Upper lobe of right lung (tissue), 1 donor: ENCODE measurements at places on chromosomes 1 and 21. TPM values are rescaled to one million over a fixed set of nuclear protein-coding genes. Genes with fewer than 3 reads are reported as not detected.

GRCh38 chr1:203593723-203594122, 32.9 kb upstream of the ATP2B4 start:
- H3K27me3 ChIP-seq: no peaks in the 10 kb centered on the region
- H3K4me1 ChIP-seq: peaks cover 12% of the 10 kb centered on the region
- H3K4me3 ChIP-seq: no peak overlapping the region
- no peak for DNase-seq
- H3K27ac ChIP-seq: no peak overlapping the region
- H3K36me3 ChIP-seq: no peaks in the 10 kb centered on the region

GRCh38 chr1:209576392-209577197, 6.9 kb upstream of the CAMK1G start:
- no peak overlapping the region for H3K4me3 ChIP-seq
- H3K36me3 ChIP-seq: no peaks in the 10 kb centered on the region
- peak; percentile 80 for DNase-seq
- H3K4me1 ChIP-seq: no peaks in the 10 kb centered on the region

DNA sequence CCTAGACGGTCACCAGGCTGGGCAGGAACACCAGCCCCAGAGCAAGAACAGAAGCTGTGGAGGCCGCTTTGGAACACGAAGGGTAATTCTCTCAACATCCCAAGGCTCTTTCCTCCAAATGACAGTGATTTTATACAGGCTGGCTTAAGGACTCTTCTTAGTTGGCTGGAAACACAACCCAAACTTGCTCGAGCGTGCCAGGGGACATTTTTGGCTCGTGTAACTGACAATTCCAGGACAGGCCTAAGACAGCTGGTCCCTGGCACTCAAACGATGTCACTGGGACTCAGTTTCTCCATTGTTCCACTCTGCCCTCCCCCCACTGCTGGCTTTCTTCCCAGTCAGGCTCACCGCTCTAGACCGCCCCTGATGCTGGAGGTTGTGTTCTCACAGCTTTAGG, 164.7 kb downstream of the NPHP4 start:
- H3K4me3 ChIP-seq: no peak overlapping the region
- H3K27ac ChIP-seq: no peak overlapping the region
- H3K4me1 ChIP-seq: no peaks in the 10 kb centered on the region

DNA sequence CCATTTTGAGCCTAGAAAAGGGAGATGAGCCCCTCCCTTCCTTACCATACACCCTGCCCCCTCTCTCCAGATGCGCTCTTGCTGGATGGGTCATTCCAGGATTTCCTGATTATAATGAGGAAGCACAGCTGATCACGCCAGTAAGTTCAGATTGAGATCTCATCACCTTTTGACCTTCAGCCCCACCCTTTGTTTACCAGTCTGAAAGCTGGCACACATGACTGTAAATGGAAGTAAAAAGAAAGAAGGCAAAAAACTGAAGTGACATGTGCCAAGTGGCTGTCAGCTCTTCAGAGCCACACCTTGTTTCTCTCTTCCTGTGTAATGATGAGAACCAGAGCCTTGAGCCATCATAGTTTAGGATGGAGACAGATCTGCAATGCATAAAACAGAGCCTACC, 27.9 kb downstream of the S1PR1 start:
- no peaks in the 10 kb centered on the region for H3K27me3 ChIP-seq
- no peak overlapping the region for H3K4me3 ChIP-seq
- H3K4me1 ChIP-seq: peaks cover 26% of the 10 kb centered on the region
- no peak for DNase-seq
- no peaks in the 10 kb centered on the region for H3K36me3 ChIP-seq

TRAF3IP3 gene
- total RNA-seq: 12.4 TPM

- H3K4me3 ChIP-seq: no peak overlapping the region
- H3K36me3 ChIP-seq: no peaks in the 10 kb centered on the region
- no peak overlapping the region for H3K27ac ChIP-seq
- no peaks in the 10 kb centered on the region for H3K4me1 ChIP-seq
- DNase-seq: peak; percentile 65
These were observed 284.9 kb upstream of the RUNX1 start for GRCh38 chr21:35333831-35334618.

GRCh38 chr1:222656391-222657155, 38.7 kb downstream of the MIA3 start:
- no peak overlapping the region for H3K4me3 ChIP-seq
- no peak for DNase-seq
- peaks cover 100% of the 10 kb centered on the region for H3K36me3 ChIP-seq
- H3K4me1 ChIP-seq: peaks cover 7% of the 10 kb centered on the region
- H3K27me3 ChIP-seq: no peaks in the 10 kb centered on the region

DNA sequence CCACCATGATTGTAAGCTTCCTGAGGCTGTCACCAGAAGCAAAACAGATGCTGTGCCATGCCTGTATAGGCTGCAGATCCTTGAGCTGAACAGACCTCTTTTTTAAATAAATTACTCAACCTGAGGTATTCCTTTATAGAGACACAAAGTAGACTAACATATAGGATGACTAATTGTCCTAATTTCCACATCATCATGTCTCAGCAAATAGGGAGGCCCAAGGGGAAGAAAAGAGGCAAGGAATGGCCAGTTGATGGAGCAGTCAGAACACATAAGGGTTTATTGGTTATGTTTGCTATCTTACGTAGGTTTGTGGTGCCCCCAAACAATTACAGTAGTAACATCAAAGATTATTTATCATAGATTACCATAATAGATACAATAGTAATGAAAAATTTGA, 126.2 kb downstream of the RASAL2 start:
- no peak for DNase-seq
- no peaks in the 10 kb centered on the region for H3K4me1 ChIP-seq
- H3K27me3 ChIP-seq: no peaks in the 10 kb centered on the region
- no peaks in the 10 kb centered on the region for H3K36me3 ChIP-seq
- no peak overlapping the region for H3K27ac ChIP-seq

DNASE2B gene
- 21.7 TPM for total RNA-seq

DNA sequence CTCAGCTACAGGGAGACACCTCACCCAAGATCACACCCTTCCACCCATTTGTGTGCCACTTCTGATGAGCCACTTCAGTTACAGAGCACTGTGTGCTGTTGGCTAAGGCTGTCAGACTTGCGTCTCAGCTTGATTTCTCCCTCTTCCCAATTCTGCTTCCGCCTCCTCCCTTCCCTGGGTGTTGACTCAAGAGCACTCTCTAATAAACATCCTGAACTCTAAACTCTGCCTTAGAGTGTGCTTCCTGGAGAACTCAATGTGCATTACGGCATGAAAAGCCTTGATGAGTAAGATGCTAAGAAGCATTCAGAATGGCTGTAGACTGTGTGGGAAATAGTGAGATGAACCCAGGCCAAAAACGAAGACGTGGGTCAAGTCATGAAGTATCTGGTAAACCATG, 54.9 kb upstream of the S1PR1 start:
- H3K27me3 ChIP-seq: no peaks in the 10 kb centered on the region
- peak overlapping the region; percentile 28 for H3K27ac ChIP-seq
- peaks cover 3% of the 10 kb centered on the region for H3K4me1 ChIP-seq

FAM72C gene
- total RNA-seq: not detected

TRPM2 gene
- 10.0 TPM for total RNA-seq
